ENCODE measurements at places on chromosomes 11 and 22.

DNA sequence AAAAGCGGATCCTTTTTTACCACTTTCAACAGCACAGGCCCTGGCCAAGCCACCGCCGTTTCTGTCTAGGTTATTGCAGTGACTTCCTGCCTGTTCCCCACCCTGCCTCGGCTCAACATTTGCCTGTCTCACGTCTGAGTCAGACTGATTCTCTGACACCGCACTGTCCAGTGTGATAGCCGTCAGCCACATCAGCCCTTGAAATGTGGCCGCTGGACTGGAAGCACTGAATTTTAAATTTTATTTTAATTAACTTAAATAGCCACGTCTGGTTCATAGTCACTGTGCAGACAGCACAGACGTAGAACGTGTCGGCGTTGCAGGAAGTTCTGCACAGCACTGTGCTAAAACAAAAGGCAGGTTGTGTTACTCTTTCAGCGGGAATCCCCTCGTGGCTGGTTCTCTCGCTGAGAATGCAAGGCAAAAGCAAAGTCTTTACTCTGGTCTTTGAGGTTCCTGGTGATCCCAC is 56.3 kb upstream of the ADSL start:
- DNase-seq = no peak

DNA sequence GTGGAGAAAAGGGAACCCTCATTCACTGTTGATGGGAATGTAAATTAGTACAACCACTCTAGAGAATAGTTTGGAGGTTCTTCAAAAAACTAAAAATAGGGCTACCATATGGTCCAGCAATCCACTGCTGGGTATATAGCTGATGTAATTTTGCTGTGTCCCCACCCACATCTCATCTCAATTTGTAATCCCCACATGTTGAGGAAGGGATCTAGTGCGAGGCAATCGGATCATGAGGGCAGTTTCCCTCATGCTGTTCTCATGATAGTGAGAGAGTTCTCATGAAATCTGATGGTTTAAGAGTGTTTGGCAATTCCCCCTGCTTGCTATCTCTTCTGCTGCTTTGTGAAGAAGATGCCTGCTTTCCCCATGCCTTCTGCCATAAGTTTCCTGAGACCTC is 17.1 kb upstream of the OR52M1 start:
- DNase-seq = no peak

DNA sequence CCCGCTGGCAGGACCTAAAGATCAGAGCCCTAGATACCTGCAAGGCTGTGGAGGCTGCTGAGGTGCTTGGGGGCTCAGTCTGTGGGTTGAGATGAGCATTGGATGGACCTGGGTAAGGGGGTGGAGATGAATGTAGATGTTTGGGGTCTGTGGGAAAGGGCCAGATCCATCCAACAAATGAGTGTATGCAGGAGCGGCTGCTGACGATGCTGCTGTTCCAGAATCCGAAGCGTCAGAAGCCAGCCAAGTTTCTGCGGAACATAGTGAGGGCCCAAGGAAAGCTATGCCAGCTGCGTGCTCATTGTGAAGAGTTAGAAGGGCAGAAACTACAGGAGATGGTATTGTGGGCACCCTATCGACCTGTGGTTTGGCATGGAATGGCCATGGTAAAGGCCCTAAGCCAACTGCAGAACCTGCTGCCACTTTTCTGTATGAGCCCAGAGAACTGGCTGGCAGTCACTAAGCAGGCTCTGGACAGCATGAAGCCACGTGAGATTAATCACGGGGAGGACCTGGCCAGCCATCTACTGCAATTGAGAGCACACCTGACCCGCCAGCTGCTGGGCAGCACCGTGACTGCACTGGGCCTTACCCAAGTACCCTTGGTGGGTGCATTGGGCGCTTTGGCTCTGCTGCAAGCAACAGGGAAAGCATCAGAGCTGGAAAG is 36.6 kb downstream of the RRP8 start:
- no peak for DNase-seq

DNA sequence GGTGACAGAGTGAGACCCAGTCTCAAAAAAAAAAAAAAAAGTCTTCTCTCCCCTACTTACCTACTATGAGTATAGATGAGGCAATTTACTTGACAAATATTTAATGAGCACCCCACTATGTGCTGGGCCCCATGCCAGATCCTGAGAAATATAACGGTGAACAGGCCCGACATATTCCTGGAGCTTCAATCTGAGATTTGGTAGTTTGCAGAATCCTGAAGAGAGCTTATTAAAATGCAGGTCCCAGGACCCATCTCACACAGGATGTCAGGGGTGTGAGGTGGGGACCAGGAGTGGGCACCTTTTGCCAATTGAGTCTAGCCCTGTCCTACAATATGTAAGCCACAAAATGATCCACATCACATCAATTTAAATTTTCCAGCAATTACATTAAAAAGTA is 44.0 kb downstream of the KCNJ4 start:
- no peak for DNase-seq

DNA sequence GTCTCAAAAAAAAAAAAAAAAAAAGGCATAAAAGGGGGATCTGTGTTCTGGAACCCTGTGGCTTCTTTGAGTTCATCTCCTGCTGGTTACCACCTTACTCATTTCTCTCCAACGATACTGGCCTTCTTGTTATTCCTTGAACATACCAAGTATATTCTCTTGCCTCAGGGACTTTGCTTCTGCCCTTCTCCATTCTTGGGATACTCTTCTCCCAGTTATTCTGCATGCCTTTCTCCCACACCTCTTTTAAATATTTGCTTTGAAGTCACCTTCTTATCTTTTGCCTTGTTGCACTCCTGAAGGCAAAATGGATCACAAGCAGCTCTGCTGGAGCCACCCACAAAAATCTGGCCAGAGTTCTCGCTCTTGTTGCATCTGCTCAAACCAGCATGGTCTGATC is 76.0 kb upstream of the RRM1 start:
- DNase-seq = no peak

GRCh38 chr11:24246715-24247114 is 250.1 kb upstream of the LUZP2 start:
- no peak for DNase-seq

DNA sequence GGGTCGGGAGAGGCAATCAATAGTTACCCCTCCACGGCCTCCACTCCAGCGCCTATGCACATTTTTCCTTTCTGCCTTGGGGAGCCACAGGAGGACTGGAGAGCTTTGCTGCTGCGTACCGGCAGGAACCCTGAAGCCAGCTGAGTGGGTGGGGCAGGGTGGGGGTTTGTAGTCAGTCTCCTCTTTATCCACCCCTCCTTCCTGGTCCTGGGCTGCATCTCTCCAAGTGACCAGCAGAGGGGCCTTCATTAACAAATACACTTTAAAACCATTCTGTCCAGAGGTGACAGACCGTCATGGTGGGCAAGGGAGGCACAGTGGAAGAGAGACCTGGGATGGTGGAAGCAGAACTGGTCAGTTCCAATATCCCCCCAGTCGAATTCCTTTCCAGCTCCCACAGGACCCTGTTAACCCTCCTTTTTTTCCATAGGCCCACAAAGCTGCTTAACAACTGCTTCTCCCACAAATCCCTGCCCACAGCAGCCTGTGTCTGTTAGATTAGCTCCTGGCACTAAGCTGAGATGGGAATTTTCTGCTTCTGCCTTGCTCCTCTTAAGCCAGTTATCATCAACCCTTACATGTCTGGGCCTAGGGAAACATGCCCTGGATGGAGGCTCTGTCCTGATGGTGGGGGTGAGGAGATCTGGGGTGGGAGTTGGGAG is 3.9 kb upstream of the ABCG4 start:
- DNase-seq = no peak

GRCh38 chr22:19559324-19559811 is 35.2 kb upstream of the CLDN5 start:
- no peak for DNase-seq

DNA sequence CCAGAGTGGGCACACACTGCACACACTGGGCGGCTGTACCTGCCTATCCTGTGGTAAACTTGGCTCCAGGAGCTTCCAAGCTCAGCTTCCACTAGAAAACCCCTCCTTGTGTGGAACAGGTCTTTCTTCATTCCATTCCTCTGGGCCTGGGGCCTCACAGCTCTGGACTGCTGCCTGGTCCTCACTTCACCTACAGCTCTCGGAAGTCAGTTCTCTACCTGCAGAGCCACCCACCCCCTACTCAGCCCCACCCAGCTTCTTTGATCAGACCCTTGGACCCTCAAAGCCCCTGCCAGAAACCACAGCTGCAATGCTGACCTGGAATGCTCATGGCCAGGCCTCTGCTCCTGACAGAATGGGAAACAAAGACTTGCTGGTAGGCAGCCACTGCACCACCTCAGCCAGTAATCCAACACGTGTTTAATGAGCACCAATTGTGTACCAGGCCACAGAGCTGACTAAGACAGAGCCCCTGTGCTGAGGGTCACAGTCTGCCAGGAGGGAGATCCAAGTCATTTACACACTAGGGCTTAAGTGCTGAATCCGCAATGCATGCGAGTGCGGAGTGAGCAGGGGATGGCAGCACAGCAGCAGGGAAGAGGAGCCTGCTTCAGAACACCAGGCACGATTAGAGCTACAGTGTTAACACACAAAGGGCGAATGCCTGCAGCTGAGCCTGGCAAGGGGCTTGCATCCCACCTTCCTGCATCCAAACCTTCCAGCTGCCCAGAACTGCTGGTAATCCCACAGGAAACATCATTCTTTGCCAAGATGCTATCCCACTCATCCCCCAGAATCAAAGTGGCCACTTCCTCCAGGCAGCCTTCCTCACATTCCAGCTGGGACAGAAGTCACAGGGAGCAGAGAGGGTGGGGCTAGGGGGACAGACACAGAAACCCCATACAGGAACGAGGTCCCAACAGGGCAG is 4.6 kb downstream of the GNB1L start:
- DNase-seq = no peak
